ENCODE measurements at places on chromosomes 6 and 20.

DNA sequence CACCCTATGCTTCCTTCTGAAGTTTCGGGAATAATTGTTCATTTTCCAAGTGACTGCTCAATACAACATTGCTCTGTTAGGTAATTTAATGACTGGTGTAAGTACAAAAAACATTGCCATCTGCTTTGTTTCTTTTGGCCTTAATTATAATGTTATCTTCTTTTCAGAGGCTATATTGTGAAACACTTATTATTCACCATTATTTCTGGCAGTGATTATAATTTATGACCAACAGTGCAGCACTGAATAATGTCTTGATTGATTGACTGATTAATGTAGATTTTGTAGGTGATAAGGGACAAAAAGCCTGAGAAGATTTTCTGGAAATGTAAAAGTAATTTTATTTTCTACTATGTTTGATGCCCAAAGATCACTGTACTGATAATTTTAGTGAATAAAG is 377.7 kb downstream of the PLCB1 start:
- DNase-seq, result no peak

DNA sequence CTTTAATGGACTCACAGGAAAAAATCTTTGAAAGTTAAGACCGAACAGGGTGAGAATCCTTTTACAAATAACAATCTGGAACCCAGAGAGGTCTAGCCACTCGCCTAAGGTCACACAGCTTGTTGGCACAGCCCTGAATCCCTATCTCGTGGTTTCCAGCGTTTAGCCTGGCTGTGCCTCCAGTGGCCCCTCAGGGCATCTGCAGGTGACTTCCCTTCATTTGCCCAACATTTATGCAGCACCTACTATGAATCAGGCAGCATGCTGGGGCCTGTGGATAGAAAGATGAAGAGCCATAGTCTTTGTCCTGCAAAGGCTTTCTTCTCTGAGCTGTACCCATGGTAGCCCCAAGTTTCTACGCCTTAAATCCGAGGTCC is 2.6 kb upstream of the NR2E1 start:
- DNase-seq, result no peak

- no peak for DNase-seq
Measured at GRCh38 chr6:140044626-140045025, 670.2 kb upstream of the CITED2 start.

- DNase-seq, result no peak
Measured at GRCh38 chr6:158591810-158592209, 31.9 kb downstream of the TMEM181 start.

DNA sequence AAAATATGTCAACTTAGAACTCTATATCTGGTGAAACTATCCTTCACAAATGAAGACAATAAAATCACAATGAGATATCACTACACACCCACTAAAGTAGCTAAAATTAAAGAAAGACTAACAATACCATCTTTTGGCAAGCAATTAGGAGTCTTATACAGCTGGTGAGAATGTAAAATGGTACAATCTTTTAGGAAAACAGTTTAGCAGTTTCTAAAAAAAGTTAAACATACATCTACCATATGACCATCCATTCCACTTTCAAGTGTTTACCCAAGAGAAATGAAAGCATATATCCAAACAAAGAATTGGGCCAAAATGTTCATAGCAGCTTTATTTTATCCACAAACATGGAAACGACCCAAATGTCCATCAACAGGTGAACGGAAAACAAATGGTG is 13.8 kb upstream of the EEF1A1 start:
- no peak for DNase-seq

DNA sequence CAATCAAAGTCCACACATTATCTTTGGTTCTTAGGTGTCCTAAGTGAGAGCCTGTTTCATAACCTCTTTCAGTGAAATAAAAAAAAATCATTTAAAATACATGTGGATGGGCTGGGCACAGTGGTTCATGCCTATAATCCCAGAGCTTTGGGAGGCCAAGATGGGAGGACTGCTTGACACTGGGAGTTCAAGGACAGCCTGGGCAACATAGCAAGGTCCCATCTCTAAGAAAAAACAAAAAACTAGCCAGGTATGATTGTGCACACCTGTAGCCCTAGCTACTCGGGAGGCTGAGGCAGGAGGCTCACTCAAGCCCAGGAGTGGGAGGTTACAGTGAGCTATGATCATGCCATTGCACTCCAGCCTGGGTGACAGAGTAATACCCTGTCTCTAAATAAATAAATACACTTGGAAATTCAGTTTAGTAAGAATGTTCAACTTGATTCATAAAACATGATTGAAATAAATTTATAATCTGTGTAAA is 3.6 kb downstream of the MPC1 start:
- DNase-seq, result no peak

All from stimulated activated CD4-positive, alpha-beta T cell treated with anti-CD3 and anti-CD28 coated beads, Interleukin-15, amount 100 ng/mL, for 1 hour (primary cell).